ENCODE measurements at places on chromosomes 1 and 21. TPM values are rescaled to one million over a fixed set of nuclear protein-coding genes. Genes with fewer than 3 reads are reported as not detected.

TMPRSS15 gene
- total RNA-seq, result not detected

DNA sequence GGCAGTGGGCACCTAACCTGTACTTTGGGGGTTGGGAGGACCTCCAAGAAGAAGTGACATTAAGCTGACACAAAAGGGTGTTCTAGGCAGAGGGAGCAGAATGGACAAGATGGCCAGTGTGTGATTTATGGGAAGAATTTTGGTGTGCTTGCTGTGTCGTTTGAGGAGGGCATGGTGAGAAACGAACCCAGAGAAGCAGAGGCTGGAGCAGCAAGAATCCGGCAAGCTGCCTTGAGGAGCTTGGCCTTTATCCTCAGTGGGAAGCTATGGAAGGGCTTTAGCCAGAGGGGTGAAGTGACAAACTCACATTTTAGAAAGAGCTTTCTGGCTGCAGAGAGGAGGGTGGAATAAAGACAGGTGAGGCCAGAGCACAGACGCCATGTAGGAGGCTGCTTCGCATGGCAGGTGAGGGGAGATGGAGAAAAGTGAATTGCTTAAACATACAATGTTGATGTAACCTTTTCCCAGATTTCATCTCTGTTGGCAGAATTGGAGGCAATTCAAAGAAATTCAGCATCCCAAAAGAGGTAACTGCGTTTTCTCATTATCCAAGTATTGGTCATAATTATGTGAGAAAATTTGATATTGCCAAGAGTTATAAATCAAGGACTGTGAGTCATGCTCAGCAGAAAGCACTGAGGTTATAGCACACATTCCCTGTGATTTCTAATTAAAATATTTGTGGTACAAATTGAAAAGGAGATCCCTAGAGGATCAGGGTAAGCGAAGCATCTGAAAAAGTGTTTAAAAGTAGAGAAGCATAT is 26.5 kb downstream of the TRIM45 start:
- no peak overlapping the region for H3K27ac ChIP-seq
- H3K4me3 ChIP-seq, result no peak overlapping the region
- H3K27me3 ChIP-seq, result no peaks in the 10 kb centered on the region
- H3K4me1 ChIP-seq, result peaks cover 18% of the 10 kb centered on the region
- no peaks in the 10 kb centered on the region for H3K36me3 ChIP-seq

DMBX1 gene
- not detected for total RNA-seq

- no peak for DNase-seq
- H3K27ac ChIP-seq, result no peak overlapping the region
- H3K36me3 ChIP-seq, result peaks cover 17% of the 10 kb centered on the region
- no peaks in the 10 kb centered on the region for H3K4me1 ChIP-seq
- H3K27me3 ChIP-seq, result no peaks in the 10 kb centered on the region
- no peak overlapping the region for H3K4me3 ChIP-seq
These were observed 83.4 kb downstream of the LYST start for GRCh38 chr1:235783148-235783776.

CADM3 gene
- total RNA-seq, result 12.5 TPM

FCAMR gene
- not detected for total RNA-seq

DNA sequence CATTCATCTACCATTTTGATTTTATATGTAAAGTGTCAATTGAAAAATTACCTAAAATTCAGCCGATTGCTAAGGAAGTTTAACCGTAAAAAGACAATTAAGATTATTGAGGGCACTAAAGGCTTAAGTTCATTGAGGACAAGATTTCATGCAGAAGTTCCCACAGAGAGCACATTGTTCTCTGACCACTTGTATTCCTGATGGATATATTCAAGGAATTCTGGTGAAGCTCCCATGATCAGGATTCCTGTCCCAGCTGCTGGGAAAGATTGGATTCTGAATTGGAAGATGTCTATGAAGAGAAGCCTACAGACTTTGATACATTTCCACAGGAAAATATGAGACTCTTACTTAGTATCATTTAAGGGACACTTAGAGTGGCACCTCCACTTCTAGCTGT is 209.2 kb upstream of the KCTD3 start:
- no peak for DNase-seq
- H3K27me3 ChIP-seq, result no peaks in the 10 kb centered on the region
- H3K27ac ChIP-seq, result no peak overlapping the region
- H3K36me3 ChIP-seq, result no peaks in the 10 kb centered on the region
- no peak overlapping the region for H3K4me3 ChIP-seq

TMEM82 gene
- not detected for total RNA-seq
